ENCODE measurements at places on chromosomes 16 and 17.

DNA sequence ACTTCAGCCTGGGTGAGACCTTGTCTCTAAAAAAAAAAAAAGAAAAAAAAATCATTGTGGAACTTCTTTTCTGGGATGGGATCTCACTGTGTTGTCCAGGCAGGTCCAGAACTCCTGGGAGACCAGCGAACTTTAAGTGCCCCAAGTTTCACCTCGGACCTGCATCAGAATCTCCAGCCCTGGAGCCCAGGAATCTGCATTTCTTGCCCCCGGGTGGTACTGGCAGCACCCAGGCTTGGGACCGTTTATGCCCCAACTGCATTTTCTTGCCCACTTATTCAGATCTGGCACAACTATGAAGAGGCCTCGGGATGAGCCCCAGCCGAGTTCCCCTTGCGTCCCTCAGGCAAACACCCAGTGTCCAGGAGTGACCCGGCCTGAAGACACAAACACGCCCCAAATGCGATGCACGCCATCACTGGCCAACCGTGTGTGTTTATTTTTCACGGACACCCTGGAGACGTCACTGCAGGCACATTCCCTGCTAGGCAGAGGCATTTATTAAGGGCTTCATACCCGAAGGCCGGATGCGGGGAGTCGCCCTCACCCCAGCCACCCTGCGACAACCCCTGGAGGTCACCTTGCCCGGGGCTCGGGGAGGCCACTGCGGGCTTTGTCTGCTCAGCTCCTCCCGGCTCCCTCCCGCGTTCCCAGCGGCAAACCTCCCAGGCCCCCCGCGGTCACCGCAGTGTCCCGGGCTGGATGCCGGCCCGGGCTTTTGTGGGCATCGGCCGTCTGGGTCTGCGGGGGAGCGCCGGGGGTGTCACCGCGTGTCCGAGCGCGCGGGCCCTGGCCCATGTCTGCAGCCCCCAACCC is 684 bp upstream of the SPIRE2 start:
- DNase-seq, result no peak

- DNase-seq, result no peak
Measured at GRCh38 chr16:82888591-82889001, 261.8 kb downstream of the CDH13 start.

DNA sequence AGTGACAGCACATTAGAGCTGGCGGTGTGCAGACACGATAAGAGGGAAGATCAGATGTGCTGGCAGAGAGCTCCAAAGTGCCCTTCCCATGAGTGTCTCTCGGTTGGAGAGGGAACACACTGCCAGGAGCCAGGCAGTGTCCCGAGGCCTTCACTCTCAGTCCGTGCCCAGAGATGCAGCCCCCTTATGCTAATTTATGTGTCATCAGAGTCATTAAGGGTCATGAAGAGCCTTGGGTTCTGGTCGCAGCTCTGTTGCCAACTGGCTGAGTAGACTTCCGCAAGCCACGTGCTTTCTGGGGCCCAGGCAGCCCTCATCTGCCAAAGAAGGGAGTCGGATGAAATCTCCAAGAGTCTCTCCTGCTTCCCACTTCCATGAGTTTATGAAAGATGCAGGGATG is 232.5 kb downstream of the MSI2 start:
- DNase-seq, result no peak

DNA sequence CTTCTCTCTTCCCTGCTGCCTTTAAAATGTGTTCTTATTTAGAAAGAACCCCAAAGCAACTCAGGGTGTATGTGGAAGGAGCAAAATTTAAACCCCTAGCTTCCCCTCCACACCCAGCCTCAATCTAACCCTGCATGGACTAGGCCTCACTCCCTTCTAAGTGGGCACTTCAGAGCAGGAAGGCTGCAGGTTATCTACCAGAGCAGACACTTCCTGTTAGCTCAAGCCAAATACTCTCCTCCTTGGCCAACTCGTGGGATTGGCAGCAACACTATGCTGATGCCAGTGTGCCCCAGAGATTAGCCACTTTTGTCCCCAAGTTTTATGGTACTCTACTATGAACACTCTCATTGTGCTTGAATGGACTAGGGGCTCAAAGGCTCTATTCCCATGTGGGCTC is 35.6 kb downstream of the CCDC42 start:
- no peak for DNase-seq

- no peak for DNase-seq
Measured at GRCh38 chr16:85767531-85767930, 16.6 kb upstream of the C16orf74 start.

DNA sequence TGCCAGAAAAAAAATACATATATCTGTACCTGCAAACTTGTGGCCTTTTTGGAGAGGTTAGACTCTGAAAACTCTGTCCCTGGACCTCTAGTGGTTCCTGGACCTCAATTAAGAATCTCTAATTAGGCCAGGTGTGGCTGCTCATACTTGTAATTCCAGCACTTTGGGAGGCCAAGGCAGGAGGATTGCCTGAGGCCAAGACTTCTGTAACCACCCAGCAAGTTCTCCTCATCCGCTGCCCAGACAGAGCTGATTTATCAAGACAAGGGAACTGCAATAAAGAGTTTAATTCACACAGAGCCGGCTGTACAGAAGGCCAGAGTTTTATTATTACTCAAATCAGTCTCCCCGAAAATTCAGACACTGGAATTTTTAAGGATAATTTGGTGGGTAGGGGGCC is 4.2 kb downstream of the ASPA start:
- no peak for DNase-seq

DNA sequence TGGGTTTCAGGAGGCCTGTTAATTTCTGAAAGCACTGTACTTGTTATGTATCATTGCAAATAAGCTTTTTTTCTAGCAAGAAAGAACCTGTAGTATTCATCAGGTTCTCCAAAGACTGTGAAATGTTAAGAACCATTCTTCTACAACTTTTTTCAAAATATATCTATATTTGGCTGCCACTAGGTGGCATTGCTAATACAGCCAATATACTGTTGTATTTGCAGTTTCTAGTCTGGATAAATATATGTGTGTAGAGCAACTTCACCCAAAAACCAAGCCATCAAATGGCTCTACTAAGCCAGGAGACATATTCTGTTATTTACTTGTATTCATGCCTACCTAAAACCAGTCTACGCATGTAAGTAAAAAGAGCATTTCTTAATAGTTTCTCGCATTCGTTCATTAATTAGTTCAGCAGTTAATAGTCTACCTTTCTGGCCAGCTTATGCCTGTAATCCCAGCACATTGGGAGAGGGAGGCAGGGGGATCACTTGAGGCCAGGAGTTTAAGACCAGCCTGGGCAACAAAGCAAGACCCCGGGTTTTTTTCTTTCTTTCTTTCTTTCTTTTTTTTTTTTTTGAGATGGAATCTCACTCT is 39.5 kb downstream of the VMP1 start:
- no peak for DNase-seq

DNA sequence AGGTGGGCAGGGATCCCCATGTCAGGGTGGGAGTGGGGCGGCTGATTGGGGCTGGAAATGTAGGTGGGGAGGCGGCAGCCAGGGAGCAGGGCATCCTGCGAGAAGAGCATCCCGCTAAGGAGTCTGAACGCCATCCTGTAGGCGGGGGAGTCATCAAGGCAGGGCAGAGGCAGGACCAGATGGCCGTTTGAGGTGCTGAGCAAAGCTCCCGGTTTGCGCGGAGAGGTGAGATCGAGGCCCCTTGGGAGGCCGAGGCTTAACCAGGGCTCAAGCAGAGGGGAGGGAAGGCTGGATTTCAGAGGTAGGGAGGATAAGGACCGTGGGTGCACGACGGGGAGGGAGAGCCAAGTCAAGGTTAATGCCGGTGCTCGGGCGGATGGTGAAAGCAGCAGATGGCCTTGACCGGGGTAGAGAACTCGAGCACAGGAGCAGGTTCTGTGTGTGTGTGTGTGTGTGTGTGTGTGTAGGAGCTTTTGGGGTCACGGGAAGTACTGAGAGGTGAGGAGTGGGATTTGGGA is 472 bp upstream of the NME2 start:
- DNase-seq, result no peak

All from GOT3 (cell line).